Caco-2 (cell line): ENCODE measurements at places on chromosomes 11 and 22. TPM values are rescaled to one million over a fixed set of nuclear protein-coding genes. Genes with fewer than 3 reads are reported as not detected.
A peak's percentile ranks its signal among the peaks of the same experiment; 100 is the strongest.

DNA sequence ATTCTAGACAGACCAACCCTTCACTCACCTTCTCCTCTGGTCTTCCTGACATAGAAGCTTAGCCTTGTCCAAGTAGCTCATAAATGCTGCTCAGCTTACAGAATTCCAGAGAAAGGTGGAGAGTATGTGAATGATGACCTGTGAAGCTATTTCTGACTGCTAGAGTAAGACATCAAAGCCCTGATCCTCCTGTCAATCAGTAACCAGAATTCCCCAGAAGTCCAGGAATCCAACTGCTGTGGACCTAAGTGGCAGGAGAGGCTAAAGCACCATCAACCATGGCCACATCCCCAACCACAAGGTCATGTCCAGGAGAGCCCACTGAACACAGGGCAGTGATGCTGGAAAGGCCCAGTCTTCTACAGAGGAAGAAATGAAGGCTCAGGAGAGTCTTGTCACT lies 2.6 kb downstream of the OR51G2 start:
- peak; percentile 52 for DNase-seq
- H3K27ac ChIP-seq = peak overlapping the region; percentile 43
- H3K4me3 ChIP-seq = no peak overlapping the region

- H3K27me3 ChIP-seq = no peaks in the 10 kb centered on the region
- peak overlapping the region; percentile 15 for H3K27ac ChIP-seq
- no peaks in the 10 kb centered on the region for H3K36me3 ChIP-seq
- DNase-seq = no peak
- H3K4me3 ChIP-seq = no peak overlapping the region
- H3K4me1 ChIP-seq = peaks cover 56% of the 10 kb centered on the region
These were observed 4.1 kb upstream of the RAB3IL1 start for GRCh38 chr11:61921446-61921845.

GRCh38 chr22:19844377-19845053 lies 10.2 kb downstream of the GNB1L start:
- H3K4me1 ChIP-seq = peaks cover 39% of the 10 kb centered on the region
- no peaks in the 10 kb centered on the region; the same call in 1 of the 2 replicates for H3K36me3 ChIP-seq
- no peak overlapping the region for H3K4me3 ChIP-seq
- peak overlapping the region; percentile 64 for H3K27ac ChIP-seq

The PTPRCAP gene
- 0.27 TPM in 1 of 2 replicates, not detected in the other for total RNA-seq

GRCh38 chr11:62450543-62451240 lies 31.9 kb downstream of the SCGB1A1 start:
- H3K27me3 ChIP-seq = no peaks in the 10 kb centered on the region
- DNase-seq = no peak
- H3K36me3 ChIP-seq = no peaks in the 10 kb centered on the region
- H3K4me3 ChIP-seq = no peak overlapping the region
- H3K4me1 ChIP-seq = 0 out of 2 replicates have a peak, but pooled peaks cover 4% of the 10 kb centered on the region
- H3K27ac ChIP-seq = no peak overlapping the region

- H3K27ac ChIP-seq = no peak overlapping the region
- H3K4me1 ChIP-seq = peaks cover 26% of the 10 kb centered on the region
- no peaks in the 10 kb centered on the region for H3K27me3 ChIP-seq
These were observed 4.0 kb upstream of the NEU3 start for GRCh38 chr11:74984730-74985129.

DNA sequence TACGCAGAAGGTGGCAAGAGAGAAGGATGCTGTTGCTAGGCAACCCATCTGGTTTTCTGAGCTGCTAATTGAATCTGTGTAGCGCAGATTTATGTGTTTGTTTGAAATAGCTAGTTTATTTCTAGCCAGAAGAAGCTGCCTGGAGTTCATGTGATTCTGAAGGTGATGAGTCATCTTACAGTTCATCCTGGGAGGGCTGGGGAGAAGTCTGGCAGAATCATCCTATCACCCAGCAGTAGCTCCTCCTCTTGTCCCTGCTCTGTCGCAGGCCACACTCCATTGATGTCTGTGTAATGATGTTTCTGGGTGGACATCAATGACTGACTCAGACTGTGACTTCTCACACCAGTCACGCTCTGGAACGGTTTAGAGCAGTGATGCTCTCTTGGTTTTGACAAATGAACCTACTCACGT lies 4.8 kb upstream of the FBXO7 start:
- no peak overlapping the region for H3K4me3 ChIP-seq
- H3K4me1 ChIP-seq = no peaks in the 10 kb centered on the region
- H3K27ac ChIP-seq = no peak overlapping the region
- H3K36me3 ChIP-seq = no peaks in the 10 kb centered on the region

The PLAAT3 gene
- 50.9 and 57.9 TPM in 2 replicates for total RNA-seq

DNA sequence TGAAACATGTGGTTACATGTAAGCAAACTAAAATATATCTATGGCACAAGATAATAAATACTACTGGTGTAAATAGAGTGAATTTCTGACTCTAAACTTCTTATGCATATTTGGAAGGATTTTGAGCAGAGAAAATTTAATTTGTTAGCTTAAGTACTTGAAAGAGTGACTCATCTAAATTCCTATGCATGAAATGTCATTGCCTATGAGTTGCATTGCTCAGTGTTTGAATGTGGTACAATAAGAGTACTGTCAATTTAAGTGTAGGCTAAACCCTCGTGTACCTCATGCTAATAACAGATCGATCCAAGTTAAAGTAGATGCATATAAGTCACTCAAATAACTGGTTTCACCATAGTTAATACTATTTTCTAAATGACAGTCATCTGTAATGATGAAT lies 5.3 kb upstream of the CARD18 start:
- H3K27ac ChIP-seq = no peak overlapping the region
- no peaks in the 10 kb centered on the region for H3K36me3 ChIP-seq
- no peaks in the 10 kb centered on the region for H3K27me3 ChIP-seq
- no peak overlapping the region for H3K4me3 ChIP-seq
- no peak for DNase-seq

GRCh38 chr11:19018901-19019300 lies 41.6 kb downstream of the MRGPRX2 start:
- no peaks in the 10 kb centered on the region for H3K36me3 ChIP-seq
- peak; percentile 76 for DNase-seq
- H3K27ac ChIP-seq = no peak overlapping the region
- no peaks in the 10 kb centered on the region for H3K27me3 ChIP-seq

The ST14 gene
- 298 and 304 TPM in 2 replicates for total RNA-seq

The SERPING1 gene
- 3.2 and 3.8 TPM in 2 replicates for total RNA-seq
